Astrocyte of the spinal cord (primary cell): ENCODE measurements at places on chromosomes 3 and 15.

GRCh38 chr15:66864871-66865281 lies 162.8 kb downstream of the SMAD6 start:
- DNase-seq = no peak

DNA sequence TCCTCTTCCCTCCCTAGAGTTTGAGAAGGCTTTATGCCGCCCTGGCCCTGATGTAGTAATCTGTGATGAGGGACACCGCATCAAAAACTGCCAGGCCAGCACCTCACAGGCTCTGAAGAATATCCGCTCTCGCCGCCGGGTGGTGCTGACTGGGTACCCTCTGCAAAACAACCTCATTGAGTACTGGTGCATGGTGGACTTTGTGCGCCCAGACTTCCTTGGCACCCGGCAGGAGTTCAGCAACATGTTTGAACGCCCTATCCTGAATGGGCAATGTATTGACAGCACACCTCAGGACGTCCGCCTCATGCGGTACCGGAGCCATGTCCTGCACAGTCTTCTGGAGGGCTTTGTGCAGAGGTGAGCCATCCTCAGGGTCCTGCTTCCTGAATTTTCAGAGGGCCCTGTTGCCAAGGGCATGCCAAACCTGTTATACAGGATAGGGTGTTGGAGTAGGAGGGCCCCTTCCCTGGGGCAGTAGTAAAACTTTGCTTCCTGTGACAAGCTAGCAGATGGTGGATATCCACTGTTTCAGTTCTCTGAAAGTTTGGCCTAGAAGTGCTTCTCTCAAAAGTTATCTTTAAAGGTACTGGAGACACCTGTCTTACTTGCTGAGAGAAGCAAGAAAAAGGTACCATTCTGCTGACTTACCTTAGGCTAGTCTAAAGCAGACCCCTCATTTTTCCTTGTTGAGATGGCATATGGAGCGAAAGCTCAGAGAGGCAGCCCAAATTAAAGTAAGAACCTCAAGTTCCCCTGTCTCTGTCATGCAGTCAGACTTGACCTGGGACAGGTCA lies 33.7 kb upstream of the TEX264 start:
- DNase-seq = no peak

DNA sequence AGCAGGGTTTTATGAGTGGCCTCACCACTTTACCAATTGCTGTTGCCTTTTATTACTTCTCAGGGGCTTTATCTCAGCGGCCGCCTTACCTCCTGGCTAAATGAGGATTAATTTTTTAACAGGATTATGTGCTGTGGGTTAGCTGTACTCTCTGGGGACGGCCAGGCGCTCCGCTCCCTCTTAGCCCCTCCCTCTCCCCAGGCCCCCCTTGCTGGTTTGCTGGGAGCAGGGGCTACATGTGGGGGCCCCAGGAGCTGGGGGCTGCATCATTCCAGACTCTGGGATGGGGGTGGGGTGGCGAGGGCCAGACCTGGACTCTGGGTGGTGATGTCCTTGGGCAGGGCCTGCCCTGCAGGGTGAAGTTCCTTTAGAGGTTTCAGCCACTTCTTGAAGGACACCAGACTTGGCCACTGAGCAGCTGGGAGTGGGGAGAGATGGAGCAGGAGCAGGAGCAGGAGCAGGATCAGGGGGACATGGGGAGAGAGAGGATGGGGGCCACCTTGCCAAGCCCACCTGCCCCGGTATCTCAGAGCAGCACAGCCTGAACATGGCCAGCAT lies 196.1 kb downstream of the GOLGA6L6 start:
- no peak for DNase-seq

DNA sequence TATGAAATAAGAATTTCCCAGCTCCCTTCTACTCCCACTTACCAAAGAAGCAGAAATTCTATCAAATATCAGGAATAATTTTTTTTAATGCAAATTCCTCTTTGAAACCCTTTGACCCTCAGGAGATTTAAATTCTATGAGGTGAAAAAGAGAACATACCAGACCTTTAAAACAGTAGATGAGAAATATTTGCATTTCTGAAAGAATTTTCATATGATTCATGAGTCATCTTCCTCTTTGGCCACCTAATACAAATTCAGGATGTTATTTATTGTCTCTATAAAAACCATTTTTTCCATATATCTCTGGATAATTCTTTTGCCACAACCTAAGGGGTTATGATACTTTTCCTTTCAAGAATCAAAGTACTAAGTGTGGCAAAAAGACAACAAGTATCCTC lies 67.3 kb upstream of the ST3GAL6 start:
- no peak for DNase-seq

GRCh38 chr15:64691896-64692565 lies 83.4 kb downstream of the RBPMS2 start:
- DNase-seq = no peak

GRCh38 chr3:192038726-192039125 lies 577.8 kb downstream of the PYDC2 start:
- DNase-seq = peak; percentile 53

DNA sequence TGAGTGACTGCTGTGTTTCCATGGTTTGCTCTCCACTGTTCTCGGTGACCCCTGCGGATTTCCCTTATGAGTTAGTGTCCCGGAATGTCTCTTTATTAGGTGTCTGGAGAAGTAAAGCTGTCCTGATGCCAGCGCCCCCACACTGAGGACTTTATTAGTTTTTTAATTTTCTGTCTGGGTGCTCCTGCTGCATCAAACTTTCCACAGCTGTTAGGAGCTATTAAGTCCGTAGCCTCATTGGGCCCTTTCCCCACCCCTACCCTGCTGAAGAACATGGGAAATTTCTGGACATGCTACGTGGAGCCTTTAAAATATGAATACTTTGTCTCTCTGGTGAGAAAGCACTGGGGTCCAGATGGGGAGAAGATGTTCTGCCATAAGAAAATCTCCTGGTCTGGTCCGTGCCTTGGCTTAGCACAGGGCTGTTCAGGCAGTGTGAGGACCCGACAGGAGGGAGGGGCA lies 161.7 kb upstream of the HES1 start:
- DNase-seq = peak; percentile 93
